Inflammatory macrophage (primary cell): ENCODE measurements at places on chromosomes 4 and X.

DNA sequence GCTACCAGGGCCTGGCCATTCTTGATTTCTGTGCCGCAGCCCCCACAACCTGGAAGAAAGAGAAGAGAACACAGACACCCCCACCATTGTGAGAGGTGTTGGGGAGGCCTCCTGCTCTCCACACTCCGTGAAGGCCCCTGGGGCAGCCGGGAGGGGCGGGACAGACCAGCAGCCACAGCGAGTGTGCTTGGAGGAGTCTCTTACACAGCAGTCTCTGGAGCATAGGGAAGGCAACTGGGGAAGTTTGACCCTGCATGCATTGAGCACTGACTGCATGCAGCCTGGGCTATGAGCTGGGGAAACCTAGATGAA lies 77.9 kb downstream of the ABLIM2 start:
- DNase-seq, result no peak

- DNase-seq, result peak; percentile 45
Observed at GRCh38 chrX:130028196-130028595, 45.8 kb downstream of the BCORL1 start.

- DNase-seq, result no peak
Observed at GRCh38 chr4:7860600-7861163, 79.0 kb downstream of the AFAP1 start.

GRCh38 chr4:108683479-108683878 lies 33.1 kb downstream of the OSTC start:
- no peak for DNase-seq

GRCh38 chrX:136376713-136377112 lies 76.0 kb downstream of the ADGRG4 start:
- no peak for DNase-seq

DNA sequence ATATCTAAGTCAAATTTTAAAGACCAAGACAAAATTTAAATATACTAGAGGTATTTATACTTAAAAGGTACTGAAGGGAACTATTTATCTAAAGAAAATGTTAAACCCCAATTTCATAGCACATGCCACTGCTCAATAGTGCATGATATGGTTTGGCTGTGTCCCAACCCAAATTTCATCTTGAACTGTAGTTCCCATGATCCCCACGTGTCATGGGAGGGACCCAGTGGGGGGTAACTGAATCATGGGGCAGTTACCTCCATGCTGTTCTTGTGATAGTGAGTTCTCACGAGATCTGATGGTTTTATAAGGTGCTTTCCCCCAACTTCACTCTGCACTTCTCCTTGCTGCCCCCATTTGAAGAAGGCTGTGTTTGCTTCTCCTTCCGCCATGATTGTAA lies 32.3 kb downstream of the MAML3 start:
- DNase-seq, result no peak

- DNase-seq, result no peak
Observed at GRCh38 chr4:159098482-159099127, 4.3 kb upstream of the RAPGEF2 start.

DNA sequence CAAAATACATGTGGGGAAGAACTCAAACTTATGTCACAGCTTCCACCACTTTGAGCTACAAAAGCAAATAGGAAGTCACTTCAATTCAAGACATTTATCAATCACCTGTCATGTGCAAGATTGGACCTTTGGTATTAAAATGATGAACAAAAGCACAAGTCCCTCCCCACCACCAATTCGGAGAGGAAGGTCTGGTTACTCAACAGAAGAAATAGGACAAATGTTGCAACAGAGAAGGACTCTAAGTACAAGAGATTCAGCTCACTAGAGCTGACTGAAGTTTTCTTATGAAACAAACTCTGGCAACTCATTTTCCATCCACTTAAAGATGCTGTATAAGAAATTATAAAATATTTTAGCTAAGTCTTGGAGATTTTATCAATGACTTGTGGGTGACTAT lies 16.0 kb upstream of the MMRN1 start:
- peak; percentile 9 for DNase-seq

DNA sequence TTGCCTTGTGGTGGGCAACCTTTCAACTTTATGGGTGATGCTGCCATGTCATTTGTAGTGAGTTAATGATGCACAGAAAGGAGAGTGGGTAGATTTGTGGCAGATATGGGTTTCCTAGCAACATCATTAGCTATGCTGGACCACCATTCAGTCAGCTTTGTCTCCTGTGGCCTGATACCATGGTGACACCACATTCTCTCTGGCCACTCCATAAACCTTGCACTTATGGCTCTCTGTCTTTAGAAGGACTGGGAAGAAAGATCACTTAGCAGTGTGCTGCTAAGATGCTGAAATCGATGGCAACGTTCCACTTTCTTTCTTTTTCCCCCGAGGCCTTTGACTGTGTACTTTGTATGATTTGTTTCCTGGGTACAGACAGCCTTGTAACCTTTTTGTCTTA lies 95.0 kb upstream of the SOX3 start:
- no peak for DNase-seq

- no peak for DNase-seq
Observed at GRCh38 chr4:188414441-188414840, 275.2 kb downstream of the TRIML1 start.

DNA sequence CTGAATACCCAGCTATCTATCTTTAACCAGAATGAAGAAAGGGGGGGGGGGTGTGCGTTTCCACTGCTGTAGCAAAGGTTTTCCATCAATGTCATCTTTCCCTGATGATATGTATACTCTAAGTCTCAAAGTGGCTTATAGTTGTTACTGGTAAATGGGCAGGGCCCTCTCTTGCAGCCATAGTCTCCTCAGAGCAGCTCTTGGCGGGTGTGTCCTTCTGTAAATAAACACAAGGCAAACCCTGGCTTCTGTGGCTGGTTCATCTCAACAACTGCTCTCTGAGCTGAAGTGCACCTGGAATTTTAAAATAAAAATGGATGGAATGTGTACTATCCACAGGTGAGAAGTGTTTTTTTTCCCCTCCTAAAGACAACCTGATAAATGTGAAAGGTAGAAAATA lies 57.5 kb upstream of the SCML1 start:
- DNase-seq, result no peak

DNA sequence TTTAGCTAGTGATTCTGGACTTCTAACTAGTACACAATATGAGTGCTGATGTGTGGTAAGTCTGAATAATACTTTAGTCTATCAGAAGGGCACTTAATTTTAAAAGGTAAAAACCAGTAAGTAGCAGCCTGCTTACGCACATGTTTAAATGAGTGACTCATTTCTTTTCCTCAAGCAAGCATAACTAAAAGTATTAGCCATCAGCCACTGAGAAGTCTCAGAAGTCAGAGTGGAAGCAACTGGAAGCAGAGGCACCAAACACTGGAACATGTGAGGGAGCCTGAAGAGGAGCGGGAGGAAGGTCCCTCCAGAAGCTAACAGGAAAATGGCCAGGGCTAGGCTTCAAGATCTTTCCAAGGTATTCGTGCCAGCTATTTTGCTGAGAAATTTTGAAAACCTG lies 257.7 kb downstream of the RAPGEF2 start:
- no peak for DNase-seq

DNA sequence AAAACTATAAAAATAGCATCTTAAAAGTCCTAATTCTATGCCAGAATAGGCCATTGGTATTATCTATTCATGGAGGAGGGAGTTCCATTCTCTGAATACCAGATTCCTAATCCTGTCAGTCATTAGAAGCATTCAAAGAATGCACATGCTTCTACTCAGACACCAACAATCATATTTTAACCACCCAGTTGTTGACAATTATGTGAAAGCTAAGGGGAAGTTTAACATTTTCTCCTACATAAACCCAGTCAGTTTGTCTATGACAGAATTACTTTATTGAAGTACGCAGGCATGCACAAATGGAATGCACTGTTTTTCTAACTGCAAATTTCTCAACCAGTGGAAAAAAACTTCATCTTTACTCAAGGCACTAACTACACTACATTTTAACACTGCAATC lies 69.6 kb upstream of the MTNR1A start:
- no peak for DNase-seq

DNA sequence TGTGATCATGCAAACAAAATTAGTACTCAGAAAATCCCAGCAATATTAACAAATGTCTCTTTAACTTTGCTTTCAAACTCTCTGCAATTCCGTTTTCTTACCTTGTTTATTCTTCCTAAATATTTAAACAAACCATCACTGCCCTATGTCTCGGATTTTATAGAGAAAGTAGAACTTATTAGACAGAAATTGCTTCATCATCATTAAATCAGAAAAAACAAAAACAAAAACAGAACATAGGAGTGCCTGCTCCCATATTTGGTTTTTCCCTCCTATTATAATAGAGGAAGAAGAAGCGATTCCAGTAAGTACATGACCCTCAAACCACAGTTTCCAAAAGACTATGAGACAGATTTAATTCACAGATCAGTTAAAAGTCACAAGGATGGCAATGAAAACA lies 1228.0 kb downstream of the RPA4 start:
- no peak for DNase-seq

- DNase-seq, result no peak
Observed at GRCh38 chrX:10327651-10328050, 170.9 kb downstream of the CLCN4 start.

DNA sequence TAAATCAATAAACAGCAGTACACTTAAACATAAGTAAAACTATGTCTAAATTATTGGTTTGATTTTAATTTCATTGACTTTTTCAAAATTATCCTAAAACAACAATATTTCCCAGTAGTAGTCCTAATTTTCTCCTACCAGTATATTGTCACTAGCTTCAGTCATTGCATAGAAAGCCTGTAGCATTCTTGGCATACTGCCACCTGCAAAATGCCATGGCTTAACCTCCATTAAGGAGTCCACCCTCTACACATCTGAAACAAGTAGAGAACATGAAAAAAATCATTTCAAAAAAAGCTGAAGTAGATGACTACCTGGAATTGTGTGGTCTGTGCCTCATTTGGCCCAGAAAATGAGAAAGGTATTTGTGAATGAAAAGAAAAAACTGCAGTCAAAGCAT lies 348.5 kb downstream of the INPP4B start:
- no peak for DNase-seq

GRCh38 chr4:81352446-81352835 lies 119.3 kb downstream of the RASGEF1B start:
- no peak for DNase-seq

DNA sequence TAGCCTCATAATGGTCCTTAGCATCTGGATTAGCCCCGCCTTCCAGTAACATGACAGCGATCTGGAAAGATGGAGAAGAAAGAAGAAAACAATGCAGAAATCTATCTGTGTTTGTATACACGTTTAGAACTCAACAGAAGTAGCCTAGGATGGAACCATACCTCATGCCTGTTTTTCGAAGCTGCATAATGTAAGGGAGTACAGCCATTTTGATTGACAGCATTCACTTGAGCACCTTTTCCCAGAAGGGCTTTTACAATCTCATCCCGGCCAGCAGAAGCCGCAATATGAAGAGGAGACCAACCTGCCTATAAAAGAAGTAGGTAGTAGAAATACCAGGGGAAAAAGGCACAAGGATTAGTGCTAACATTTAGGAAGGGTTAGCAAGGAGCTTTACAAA lies 3.5 kb downstream of the PSMD10 start:
- DNase-seq, result no peak

DNA sequence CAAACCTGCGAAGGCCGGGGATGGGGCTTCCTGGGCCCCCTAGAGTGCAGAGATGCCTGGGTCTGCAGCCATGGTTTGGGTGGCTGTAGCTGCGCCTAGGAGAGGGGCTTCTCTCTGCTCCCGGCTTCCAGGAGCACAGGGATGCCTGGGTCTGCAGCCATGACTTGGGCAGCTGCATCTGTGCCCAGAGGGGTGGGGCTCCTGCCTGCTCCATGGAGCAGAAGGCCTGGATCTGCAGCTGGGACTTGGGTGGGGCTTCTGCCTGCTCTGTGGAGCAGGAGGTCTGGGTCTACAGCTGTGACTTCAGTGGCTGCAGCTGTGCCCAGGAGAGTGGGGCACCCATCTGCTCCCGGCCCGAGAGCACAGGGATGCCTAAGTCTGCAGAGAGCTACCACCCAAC lies 20.8 kb downstream of the SPON2 start:
- DNase-seq, result no peak

GRCh38 chr4:879729-880077 lies 52.4 kb downstream of the GAK start:
- DNase-seq, result no peak

DNA sequence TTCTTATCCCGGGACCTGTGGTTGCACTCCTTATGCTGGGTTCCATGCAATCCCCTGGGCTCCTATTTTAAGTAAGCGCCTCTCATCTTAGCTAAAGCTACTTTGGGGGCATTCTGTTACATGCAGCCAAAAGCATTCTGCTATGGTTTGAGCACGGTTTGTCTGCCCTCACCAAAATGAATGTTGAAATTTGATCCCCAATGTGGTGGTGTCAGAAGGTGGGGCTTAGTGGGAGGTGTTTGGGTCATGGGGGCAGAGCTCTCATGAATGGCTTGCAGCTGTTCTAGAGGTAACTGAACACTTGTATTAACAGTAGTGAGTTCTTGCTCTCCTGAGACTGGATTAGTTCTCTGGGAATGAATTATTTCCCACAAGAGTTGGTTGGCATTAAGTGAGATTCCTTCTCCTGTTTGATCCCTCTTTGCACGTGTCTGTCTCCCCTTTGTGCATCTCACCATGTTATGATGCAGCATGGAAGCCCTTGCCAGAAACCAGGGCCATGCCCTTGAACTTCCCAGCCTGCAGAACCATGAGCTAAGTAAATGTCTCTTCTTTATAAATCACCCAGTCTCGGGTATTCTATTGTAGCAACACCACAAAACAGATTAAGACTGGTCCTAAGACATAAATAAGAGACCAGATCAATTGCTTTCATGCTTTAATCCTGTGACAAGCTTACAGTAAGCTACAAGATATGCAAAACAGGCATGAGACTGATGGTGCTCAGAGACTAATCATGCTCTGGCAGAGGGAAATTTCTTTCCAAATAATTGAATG lies 141.8 kb downstream of the TSPAN5 start:
- no peak for DNase-seq

- DNase-seq, result peak; percentile 9
Observed at GRCh38 chrX:68938244-68939004, 109.6 kb downstream of the EFNB1 start.

- no peak for DNase-seq
Observed at GRCh38 chr4:109327641-109328040, 25.2 kb upstream of the COL25A1 start.

- DNase-seq, result no peak
Observed at GRCh38 chrX:130085551-130086446, 24.5 kb downstream of the ELF4 start.

GRCh38 chrX:80876877-80877276 lies 67.2 kb upstream of the BRWD3 start:
- peak; percentile 12 for DNase-seq

GRCh38 chrX:1108501-1109445 lies 103.7 kb downstream of the CRLF2 start:
- no peak for DNase-seq

DNA sequence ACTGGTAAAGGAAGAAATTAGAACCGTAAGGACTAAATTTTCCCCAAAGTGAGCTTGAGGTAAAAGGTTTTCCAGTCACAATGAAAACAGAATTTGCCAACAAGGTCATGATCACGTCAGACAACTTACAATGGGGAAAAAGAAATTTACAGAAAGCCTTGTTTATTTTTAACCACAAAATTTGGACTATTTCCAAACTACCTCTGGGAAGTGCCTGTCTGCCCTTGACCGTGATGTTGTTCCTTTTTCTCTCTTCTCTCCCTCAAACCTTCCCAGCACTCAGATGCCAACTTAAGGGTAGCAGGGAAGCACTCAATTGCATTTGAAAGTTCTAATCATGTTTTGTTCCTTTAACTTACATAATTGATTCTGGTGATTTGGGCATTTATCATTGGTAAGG lies 32.5 kb downstream of the MEPE start:
- no peak for DNase-seq

GRCh38 chrX:153307276-153308178 lies 14.0 kb downstream of the PNMA6F start:
- peak; percentile 10 for DNase-seq

- DNase-seq, result no peak
Observed at GRCh38 chr4:123417813-123418212, 21.2 kb downstream of the SPRY1 start.

GRCh38 chrX:137574784-137575293 lies 8.9 kb downstream of the ZIC3 start:
- DNase-seq, result no peak
